Subcutaneous adipose tissue (tissue), 4 donors: ENCODE measurements at places on chromosomes 3 and 15. TPM values are rescaled to one million over a fixed set of nuclear protein-coding genes. Genes with fewer than 3 reads are reported as not detected.

The CLDN18 gene
- not detected for total RNA-seq

The GATM gene
- 27.6 TPM for total RNA-seq

The TTC21A gene
- 6.6 TPM for total RNA-seq

The CCDC191 gene
- 3.8 TPM for total RNA-seq

The HTD2 gene
- total RNA-seq, result 6.4 TPM

The ARNT2 gene
- total RNA-seq, result 4.3 TPM

The DYNLT2B gene
- total RNA-seq, result 5.6 TPM

The LEKR1 gene
- total RNA-seq, result 1.3 TPM

The CAMP gene
- total RNA-seq, result not detected

The RNF7 gene
- total RNA-seq, result 80.8 TPM

The MB21D2 gene
- 5.2 TPM for total RNA-seq

The ACTRT3 gene
- 7.2 TPM for total RNA-seq

The STAB1 gene
- total RNA-seq, result 147 TPM

The CTNNB1 gene
- total RNA-seq, result 234 TPM

The TERC gene
- 271 TPM for total RNA-seq

The WDR49 gene
- total RNA-seq, result 2.6 TPM

The AMT gene
- 1.8 TPM for total RNA-seq

The ARHGAP31 gene
- 30.0 TPM for total RNA-seq

The SPINK8 gene
- not detected for total RNA-seq

The CCR9 gene
- not detected for total RNA-seq

The NDUFB4 gene
- 85.3 TPM for total RNA-seq

The RTP3 gene
- not detected for total RNA-seq

The CADPS gene
- not detected for total RNA-seq

The SNTN gene
- not detected for total RNA-seq

The NR2E3 gene
- not detected for total RNA-seq

The FBLN2 gene
- total RNA-seq, result 439 TPM

The IQCF2 gene
- not detected for total RNA-seq

The TRPM1 gene
- total RNA-seq, result not detected

The RARRES1 gene
- total RNA-seq, result 39.9 TPM

The CKMT1A gene
- not detected for total RNA-seq

The IL17RE gene
- total RNA-seq, result 17.4 TPM

The SLC6A11 gene
- 0.16 TPM for total RNA-seq

The USP50 gene
- total RNA-seq, result not detected

The BSN gene
- total RNA-seq, result 0.16 TPM

The HTR3E gene
- total RNA-seq, result not detected

The STRIT1 gene
- not detected for total RNA-seq
